Kidney epithelial cell (primary cell): ENCODE measurements at places on chromosomes 16 and 17.
A peak's percentile ranks its signal among the peaks of the same experiment; 100 is the strongest.

DNA sequence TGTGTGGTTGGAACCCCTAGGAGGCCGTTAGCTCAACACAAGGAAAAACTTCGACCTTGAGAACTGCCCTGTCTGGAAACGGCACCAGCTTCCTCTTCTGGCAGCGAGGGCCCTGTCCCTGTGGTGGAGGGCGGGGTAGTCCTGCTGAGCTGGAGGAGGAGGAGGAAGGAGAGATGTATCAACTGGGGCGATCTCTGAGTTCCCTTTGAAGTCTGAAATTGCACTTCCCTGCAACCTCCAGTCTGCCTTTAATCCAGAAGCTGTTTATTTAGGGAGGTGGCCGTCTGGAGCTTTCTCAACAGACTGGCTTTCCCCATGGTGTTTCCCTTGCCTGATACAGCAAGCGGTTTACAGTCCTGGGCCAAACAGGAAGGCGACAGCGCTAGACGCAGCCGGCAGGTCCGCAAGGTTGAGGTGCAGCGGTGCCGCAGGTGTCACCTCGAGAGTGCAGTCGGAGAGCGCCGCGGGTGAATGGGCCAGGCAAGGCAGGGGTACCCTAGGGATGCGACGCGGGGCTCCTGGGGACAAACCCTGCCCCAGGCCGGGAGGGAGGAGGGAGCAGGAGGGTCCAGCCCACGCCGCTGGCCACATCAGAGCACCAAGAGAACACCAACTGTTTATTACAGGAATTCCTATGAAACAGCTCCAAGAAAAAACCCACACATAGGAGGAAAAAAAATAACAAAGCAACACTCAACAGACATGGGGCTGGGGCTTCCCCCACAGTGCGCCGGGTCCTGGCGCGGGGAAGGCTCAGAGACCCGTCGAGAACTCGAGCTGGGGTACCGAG is 11.4 kb upstream of the MRPS23 start:
- no peak for DNase-seq

DNA sequence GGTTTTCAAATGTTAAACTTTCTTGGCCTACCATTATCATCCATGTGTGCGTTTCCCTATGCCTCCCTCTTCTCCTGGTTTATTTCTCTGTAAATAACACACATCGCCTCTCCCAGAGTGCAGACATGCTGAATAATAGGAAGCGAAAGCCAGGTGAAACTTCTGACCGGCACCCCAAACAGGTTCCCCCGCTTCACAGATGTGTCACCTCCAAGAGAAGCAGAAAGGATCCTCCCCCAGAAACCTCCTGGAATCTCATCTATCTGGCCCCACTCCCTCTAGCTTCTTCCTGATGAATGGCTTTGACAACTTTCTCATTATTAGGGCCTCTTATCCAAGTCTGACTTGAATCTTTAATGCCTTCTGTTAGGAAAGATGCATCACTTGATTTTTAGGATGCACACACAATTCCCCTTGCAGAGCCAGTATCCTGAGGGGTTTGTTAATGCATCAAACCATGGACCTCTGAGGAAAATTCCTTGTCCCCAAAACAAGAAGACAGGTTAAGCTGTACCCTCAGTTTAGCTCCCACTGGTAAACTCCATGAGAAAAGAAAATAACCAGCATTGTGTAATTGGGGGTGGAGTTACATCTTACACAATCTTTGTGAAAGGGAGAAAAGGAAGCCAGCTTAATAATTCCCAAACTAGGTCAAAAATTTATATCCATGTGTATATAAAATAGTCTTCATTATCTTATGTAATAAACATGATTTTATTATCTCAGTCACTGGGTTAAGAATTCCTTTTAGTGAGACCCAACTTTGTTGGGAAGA is 20.1 kb upstream of the HYDIN start:
- no peak for DNase-seq

DNA sequence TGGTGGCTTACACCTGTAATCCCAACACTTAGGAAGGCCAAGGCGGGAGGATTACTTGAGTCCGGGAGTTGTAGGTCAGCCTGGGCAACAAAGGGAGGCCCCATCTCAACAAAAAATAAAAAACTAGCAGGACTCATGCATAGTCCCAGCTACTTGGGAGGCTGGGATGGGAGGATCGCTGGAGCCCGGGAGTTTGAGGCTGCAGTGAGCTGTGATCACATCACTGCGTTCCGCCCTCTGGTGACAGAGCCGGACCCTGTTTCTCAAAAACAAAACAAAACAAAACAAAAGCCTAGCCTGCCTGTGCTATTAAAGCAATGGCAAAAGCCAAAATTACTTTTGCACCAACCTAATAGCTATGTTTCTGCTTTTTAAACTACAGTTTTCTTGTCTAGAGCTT is 1.5 kb downstream of the FCSK start:
- DNase-seq = no peak

DNA sequence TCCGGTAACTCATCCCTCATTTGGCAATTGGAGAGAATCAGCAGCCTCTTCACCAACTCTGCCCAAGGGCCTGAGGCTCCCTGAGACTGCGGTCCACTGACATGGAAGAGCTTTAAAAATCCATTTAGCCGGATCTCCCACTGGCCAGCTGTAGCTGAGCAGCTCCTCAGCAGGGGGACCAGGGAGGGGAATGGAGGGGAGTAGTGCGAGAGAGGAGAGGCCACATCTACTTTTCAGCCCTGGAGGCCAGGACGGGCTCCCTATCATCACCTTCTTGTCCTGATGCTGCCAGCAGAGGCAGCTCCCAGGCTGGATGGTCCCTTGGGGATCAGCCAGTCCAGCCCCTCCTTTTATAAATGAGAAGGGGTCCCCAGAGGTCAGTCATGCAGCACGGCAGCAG is 25.0 kb upstream of the SPPL2C start:
- DNase-seq = no peak

- DNase-seq = no peak
Measured at GRCh38 chr17:310111-311010, 42.2 kb downstream of the RPH3AL start.

DNA sequence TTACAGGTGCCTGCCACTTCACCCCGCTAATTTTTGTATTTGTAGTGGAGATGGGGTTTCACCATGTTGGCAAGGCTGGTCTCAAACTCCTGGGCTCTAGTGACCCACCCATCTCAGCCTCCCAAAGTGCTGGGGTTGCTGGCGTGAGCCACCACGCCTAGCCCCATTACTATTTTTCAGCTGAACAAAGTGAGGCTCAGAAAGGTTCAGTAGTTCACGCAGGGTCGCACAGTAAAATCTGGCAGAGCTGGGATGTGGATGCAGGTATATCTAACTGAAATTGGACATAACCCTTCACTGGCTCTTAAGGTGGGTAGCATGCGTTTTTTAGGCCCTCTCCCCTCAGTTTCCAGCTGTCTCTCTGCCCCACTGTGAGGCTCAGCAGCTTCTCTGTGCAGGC is 7.2 kb downstream of the AQP8 start:
- DNase-seq = no peak

DNA sequence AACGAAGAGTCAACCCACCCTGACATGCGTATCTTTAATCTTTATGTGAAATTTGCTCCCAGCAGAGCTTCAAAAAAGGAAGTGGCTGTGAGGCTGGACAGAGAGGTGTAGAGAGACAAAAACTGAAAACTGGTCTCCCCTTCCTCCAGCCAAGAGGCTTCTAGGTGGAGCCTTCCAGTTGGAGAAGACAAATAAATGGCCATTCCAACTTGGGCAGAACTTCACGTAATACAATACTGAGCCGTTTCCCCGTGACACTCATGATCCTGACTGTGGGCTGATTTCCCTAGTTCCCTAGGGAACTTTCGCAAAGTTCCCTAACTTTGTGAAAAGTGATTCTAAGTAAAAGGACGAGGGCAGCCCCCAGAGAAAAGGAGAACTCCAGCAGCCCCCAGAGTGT is 78.8 kb downstream of the ZFHX3 start:
- DNase-seq = no peak

- no peak for DNase-seq
Measured at GRCh38 chr17:78558989-78559388, 18.2 kb downstream of the DNAH17 start.

- no peak for DNase-seq
Measured at GRCh38 chr17:76517638-76518038, 16.4 kb upstream of the RHBDF2 start.

- no peak for DNase-seq
Measured at GRCh38 chr17:43637563-43638323, 24.0 kb downstream of the MEOX1 start.

- DNase-seq = peak; percentile 61
Measured at GRCh38 chr16:89410794-89411309, 79.5 kb downstream of the ANKRD11 start.

DNA sequence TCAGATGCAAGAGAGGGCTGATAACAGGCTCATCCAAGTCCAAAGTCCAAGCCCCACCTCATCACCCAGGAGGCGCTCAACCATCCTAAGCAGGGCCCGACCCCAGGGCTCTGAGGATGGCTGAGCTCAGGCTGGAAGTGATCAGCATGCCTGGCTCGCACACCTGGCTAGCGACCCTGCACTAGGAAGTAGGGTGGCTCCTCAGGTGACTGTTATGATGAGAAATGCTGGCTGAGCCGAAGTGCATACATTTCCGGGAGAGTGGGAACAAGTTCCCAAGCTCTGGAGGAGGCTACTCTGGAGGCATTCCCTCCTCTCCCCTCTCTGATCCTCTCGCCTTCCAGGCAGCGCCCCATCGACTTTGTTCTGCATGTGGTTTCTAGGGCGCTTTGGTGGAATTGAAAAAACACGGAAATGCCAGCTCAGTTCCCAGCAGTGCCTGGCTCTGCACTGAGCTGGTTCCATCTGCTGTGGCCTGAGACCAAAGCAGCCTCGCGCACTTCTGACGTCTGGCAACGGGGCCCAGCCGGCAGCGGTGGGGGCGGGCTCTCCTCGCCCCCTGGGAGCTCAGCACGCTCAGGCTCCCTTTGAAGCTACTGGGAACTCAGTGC is 130.3 kb downstream of the IRF8 start:
- no peak for DNase-seq
